ENCODE measurements at places on chromosomes 1 and 21.
A peak's percentile ranks its signal among the peaks of the same experiment; 100 is the strongest.

DNA sequence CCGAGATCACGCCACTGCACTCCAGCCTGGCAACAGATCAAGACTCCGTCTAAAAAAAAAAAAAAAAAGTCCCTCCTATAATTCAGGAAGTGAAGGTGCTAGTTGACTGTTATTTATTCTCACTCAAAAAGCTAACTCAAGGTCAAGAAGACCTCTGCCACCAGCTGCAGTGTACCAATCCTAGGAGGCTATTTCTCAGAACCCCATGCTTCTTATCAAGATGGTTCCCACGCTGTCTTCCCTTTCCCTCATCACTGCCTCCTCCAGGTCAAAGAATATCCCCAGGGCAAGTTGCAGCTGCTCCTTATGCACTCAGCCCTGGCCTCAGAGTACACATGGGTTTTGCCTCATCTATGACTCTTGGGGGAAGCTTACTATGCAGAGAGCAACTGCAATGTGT lies 53.6 kb downstream of the RERE start:
- no peak for DNase-seq

GRCh38 chr1:154707901-154708463 lies 100.0 kb upstream of the ADAR start:
- no peak for DNase-seq

DNA sequence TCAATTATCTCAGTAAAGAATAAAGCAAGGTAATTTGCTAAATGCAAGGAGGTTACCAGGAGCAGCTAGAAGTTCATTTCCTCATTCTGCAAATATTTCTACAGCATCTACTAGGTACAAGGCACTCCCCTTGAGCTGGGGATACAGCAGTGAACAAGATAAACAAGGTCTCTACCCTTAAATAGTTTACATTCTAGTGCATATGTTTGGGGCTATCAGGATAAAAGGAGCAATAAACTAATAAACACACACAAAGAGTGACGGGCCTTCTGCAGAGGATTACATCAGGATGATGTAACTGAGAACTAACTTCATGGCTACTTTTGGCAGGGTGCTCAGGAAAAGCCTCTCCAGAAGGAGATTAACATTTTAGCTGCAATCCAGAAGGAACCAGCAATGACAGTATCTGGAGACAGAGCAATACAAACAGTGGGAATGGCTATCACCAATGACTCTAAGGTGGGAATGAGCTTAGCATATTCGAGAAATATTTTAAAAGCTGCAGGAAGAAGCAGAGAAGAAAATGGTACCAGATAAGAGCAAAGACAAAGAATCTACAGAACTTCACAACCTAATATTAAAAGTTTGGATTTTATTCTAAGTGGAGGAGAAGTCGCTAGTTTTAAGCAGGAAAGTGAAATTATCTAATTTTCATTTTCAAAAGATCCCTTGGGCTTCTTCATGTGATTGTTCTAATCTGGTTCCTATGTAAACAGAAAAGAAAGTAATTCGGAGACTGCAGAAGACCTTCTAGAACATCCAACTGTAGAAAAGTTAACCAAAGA lies 25.8 kb downstream of the TP53BP2 start:
- DNase-seq: no peak

- DNase-seq: no peak
Measured at GRCh38 chr1:101605878-101606277, 369.1 kb downstream of the S1PR1 start.

DNA sequence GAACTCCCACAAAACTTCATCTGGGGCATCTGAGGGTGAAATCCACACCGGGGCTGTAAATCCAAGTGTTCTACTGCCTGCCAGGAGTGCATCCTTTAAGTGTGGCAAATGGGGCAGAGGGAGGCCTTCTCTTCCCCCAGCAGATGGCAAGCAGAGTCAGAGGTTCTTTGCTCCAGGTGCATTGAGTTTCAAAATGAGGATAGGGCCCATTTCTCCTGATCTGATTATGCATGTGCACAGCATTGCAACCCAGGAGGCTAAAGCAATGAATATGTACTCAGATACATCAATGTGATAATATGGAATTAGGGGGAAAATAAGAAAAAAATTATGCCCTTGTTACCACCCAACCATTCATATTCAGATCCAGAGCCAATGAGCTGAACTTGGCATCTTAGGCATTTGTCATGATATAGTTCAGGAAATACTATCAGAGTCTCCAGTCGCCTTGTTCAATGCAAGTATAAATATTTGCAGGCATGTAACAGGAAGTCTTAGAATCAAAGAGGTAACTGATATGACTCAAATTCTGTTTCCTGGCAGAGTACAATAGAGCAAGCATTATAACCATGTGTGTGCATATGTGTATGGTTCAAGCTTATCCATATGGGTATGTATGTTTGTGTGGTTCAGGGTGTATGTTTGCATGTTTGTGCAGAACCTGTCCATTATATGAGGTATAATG lies 473.8 kb upstream of the PKN2 start:
- no peak for DNase-seq

GRCh38 chr1:32817815-32818786 lies 648 bp downstream of the S100PBP start:
- DNase-seq: peak; percentile 81

GRCh38 chr21:29501451-29501850 lies 202.7 kb downstream of the BACH1 start:
- DNase-seq: no peak

GRCh38 chr1:4053774-4054173 lies 153.7 kb upstream of the C1orf174 start:
- no peak for DNase-seq

- DNase-seq: no peak
Measured at GRCh38 chr1:176989754-176990153, 174.8 kb downstream of the ASTN1 start.
